Right lobe of liver (tissue), 6 donors: ENCODE measurements at places on chromosomes 16 and 17. TPM values are rescaled to one million over a fixed set of nuclear protein-coding genes. Genes with fewer than 3 reads are reported as not detected.

DNA sequence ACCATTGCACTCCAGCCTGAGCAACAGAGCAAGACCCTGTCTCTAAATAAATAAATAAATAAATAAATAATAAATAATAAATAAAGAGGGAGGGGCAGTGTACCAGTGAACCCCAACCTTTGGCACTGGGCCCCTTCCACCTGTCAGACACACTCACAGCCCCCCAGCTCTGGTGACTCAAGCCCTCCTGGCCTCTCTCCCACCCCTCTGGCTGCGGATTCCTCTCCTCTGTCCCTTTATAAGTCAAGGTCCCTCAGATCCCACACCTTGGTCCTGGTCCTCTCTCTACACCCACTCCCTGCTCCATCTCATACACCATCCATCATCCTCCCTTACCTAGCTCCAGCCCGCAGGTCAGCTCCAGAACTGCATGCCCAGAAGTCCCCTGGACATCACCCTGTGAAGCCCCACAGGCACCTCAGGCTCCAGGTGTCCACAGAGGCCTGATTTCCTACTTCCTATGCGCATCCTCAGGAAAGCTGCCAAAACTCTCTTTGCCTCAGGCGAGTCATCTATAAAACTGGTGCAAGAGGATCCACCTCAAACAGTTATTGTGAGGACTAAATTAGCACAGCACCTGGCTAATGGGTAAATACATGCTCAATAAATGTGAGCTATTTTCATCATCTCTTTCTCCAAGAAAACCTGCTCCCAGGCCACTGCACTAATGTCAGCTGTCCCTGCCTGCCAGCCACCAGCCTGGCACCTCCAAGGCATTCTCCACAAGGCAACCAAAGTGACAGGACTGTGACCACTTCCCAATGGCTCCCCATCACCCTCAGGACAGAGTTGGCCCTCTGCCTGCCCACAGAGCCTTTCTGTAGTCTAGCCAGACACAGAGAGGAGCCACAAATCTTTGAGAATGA is 46.8 kb downstream of the BEAN1 start:
- H3K36me3 ChIP-seq, result no peaks in the 10 kb centered on the region
- no peaks in the 10 kb centered on the region for H3K4me1 ChIP-seq
- no peak overlapping the region for H3K4me3 ChIP-seq
- H3K27me3 ChIP-seq, result no peaks in the 10 kb centered on the region

GRCh38 chr17:67628580-67629013 is 89.1 kb upstream of the NOL11 start:
- peak; percentile 50 for DNase-seq
- H3K36me3 ChIP-seq, result no peaks in the 10 kb centered on the region
- H3K4me1 ChIP-seq, result no peaks in the 10 kb centered on the region
- no peak overlapping the region for H3K4me3 ChIP-seq

DNA sequence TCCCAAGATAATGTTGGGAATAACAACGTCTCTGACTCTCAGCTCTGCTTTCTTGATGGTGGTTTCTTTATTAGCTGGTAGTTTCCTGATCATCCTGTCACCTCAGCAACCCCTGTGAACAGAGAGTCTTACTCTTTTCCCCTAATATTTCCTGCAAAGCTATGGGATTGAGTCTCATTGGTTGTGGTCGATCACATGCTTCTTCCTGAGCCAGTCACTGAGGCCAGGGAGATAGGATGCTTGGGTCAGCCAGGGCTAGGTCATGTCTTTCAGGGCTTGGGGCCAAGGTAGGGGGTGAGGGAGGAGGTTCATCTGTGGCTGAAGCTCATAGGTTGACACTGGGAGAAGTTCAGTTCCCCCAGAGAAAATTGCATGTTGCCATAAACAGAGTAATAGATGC is 114.3 kb downstream of the ABCC1 start:
- H3K27me3 ChIP-seq, result no peaks in the 10 kb centered on the region
- H3K36me3 ChIP-seq, result no peaks in the 10 kb centered on the region
- no peak overlapping the region for H3K27ac ChIP-seq

- no peaks in the 10 kb centered on the region for H3K4me1 ChIP-seq
- DNase-seq, result no peak
- H3K4me3 ChIP-seq, result no peak overlapping the region
- no peaks in the 10 kb centered on the region for H3K36me3 ChIP-seq
- H3K27ac ChIP-seq, result no peak overlapping the region
These were observed 63.4 kb downstream of the VPS35L start for GRCh38 chr16:19618876-19619275.

DNA sequence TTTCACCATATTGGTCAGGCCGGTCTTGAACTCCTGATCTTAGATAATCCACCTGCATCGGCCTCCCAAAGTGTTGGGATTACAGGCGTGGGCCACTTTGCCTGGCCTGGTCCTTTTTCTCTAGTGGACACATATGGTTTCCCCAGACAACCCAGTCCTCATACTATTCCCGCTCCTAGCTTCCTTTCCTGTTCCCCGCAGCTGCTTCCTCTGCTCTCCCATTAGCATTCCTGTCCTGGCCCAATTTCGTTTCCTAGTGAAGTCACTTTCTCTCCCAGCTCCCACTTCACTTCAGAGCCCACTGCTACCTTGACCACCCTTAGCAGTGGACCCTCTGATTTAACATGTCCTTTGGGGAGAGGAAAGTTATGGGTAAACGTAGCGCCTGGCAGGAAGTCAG is 11.3 kb downstream of the KATNIP start:
- DNase-seq, result no peak
- H3K36me3 ChIP-seq, result no peaks in the 10 kb centered on the region
- H3K4me3 ChIP-seq, result no peak overlapping the region
- no peaks in the 10 kb centered on the region for H3K27me3 ChIP-seq

DNA sequence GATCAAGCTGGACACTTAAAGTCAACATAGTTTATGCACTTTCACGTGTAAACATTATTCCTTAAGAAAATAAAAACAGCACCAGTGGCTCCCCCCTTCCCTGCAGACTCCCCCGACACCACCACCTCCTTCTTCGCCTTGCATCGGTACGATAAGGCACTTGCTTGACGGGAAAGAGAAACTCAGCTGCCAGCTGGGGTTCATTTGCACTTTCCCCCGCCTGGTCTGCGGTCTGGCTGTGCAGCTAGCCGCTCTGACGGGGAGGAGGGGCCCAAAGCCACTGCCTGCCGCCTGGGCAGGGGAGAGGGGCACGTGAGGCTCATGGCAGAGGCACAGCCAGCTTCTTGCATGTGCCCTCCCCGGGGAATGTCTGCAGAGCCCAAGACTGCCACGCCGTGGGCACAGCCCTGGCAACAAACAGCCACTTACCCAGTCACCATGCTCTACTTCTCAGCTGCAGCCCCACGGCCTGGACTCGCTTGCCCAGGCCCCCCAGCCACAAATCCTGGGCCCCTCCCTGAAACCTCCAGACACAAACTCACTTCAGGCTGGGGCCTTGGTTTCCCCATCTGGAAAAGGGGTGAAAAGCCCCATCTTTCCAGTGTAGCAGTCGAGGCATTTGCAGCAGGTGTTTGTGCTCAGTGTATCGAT is 16.5 kb upstream of the PRM1 start:
- DNase-seq, result peak; percentile 70
- H3K27ac ChIP-seq, result no peak overlapping the region
- no peaks in the 10 kb centered on the region for H3K27me3 ChIP-seq

DNA sequence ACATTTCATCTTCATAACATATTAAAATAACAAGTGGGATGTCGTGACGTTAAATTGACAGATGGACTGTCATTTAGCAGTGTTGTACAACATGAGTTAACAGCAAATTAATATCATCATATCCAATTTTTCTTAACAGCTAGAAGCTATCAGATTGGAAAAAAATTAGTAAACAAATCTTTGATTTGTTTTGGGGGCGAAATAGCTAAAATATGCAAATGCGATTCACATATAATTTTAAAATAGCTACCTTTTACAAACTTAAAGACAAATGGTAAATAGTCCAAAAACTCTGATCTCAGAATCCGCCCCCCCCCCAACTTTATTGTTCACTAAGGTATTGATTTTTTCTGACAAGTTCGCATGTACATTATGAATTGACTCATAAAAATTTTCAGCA is 20.3 kb upstream of the NACA2 start:
- H3K36me3 ChIP-seq, result no peaks in the 10 kb centered on the region
- no peaks in the 10 kb centered on the region for H3K4me1 ChIP-seq
- no peaks in the 10 kb centered on the region for H3K27me3 ChIP-seq
- no peak for DNase-seq

TBC1D3E gene
- total RNA-seq, result not detected

DNA sequence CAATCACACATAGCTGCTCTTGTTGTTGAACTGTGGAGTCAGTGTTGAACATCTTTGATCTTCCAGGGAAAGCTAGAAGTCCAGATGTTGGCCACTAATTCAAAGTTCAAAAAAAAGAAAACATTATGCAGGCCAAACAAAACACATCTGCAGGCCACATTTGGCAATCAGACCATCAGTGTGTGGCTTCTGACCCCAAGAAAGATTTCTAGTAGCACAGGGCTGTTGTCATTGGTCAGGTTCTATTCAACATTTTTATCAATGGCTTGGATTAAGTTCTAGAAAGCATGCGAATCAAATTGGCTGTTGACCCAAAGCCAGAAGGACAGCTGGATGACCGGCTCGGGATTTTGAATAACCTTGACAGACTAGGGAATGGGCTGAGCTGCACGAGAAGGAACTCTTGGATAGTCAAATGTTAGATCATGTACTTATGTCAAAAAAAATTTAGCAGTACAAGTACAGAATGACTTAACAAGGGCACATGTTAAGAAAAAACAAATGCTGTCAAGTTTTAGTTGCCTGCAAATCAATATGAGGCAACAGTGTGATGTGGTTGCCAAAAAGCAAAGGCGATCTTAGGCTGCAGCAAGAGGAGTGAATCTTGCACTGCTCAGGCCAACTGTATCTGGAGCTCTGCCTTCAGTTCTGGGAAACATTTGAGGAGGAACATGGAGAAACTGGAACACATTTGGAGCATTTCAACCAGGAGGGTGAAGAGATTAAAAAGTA is 187.6 kb downstream of the RGS9 start:
- no peaks in the 10 kb centered on the region for H3K27me3 ChIP-seq
- no peak overlapping the region for H3K27ac ChIP-seq
- H3K4me3 ChIP-seq, result no peak overlapping the region
- no peaks in the 10 kb centered on the region for H3K36me3 ChIP-seq

DNA sequence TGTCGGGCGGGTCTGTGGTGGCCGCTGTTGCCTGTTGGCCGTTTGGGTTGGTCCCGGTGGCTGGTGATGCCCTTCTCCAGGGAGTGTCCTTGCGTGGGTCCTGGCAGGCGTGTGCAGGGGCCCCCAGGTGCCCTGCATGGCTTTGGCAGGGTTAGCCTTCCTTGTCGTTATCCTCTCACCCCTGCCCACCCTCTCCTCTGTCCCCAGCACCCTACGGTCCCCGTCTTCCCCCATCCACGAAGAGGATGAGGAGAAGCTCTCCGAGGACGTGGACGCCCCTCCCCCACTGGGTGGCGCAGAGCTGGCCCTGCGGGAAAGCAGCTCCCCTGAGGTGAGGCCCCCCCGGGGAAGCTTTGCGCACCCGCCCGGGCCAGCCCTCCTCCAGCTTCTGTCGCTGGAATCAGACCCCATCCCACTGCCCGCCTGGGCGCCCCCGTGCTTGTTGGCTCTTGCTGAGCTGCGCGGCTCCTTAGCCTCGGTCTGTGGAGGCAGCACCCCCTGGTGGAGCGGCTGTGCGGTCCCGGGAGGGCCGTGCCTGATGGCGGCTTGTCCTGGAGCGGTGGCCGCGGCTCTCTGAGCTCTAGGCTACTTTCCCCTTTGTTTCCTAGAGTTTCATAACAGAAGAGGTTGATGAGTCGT is 10.6 kb upstream of the NUDT16L1 start:
- H3K36me3 ChIP-seq, result peaks cover 3% of the 10 kb centered on the region
- peak; percentile 75 for DNase-seq

GRCh38 chr17:64007838-64008282 is 9.7 kb downstream of the PRR29 start:
- no peaks in the 10 kb centered on the region for H3K27me3 ChIP-seq
- H3K4me3 ChIP-seq, result no peak overlapping the region
- no peaks in the 10 kb centered on the region for H3K36me3 ChIP-seq
